Gastrocnemius medialis (tissue), 4 donors: ENCODE measurements at places on chromosomes 6 and 20.

DNA sequence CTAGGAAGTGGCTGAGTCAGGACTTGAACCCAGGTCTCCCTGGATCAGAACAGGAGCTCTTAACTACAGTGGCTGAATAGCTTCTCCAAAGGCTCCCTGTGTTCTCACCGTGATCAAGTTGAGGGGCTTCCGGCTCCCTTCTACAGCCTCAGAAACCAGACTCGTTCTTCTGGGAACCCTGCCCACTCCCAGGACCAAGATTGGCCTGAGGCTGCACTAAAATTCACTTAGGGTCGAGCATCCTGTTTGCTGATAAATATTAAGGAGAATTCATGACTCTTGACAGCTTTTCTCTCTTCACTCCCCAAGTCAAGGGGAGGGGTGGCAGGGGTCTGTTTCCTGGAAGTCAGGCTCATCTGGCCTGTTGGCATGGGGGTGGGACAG is 44.6 kb upstream of the TTPAL start:
- no peak for DNase-seq

- DNase-seq: no peak
Measured at GRCh38 chr6:11064836-11065235, 20.7 kb upstream of the ELOVL2 start.

DNA sequence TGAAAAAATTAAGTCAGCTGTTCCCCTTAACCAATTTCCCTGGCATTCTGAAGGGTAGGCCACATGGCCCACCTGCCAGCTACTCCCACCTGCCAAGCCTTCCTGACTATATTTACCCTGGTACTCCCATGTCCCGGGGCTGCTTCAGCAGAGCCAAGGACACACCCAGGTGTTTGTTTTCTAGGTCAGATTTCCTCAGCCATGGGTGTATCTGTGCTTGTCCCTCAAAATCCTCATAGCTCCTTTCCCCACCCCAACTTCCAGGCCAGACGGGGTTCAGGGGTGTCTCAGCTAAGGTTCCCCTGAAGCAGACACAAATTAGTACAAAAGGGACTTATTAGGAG is 139.4 kb upstream of the CDYL start:
- peak; percentile 48 for DNase-seq

GRCh38 chr20:57326667-57327455 is 2.7 kb upstream of the SPO11 start:
- no peak for DNase-seq

- DNase-seq: no peak
Measured at GRCh38 chr6:27251112-27251605, 3.7 kb downstream of the PRSS16 start.

DNA sequence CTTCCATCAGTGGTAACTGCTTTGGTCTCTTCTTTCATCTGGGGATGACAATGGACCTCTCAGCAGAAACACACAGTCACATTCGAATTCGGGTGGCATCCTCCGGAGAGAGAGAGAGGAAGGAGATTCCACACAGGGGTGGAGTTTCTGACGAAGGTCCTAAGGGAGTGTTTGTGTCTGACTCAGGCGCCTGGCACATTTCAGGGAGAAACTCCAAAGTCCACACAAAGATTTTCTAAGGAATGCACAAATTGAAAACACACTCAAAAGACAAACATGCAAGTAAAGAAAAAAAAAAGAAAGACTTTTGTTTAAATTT is 6.1 kb downstream of the EDN1 start:
- no peak for DNase-seq

GRCh38 chr6:90484903-90485302 is 102.0 kb downstream of the MAP3K7 start:
- DNase-seq: no peak

GRCh38 chr6:72817208-72817607 is 195.3 kb downstream of the KCNQ5 start:
- no peak for DNase-seq

DNA sequence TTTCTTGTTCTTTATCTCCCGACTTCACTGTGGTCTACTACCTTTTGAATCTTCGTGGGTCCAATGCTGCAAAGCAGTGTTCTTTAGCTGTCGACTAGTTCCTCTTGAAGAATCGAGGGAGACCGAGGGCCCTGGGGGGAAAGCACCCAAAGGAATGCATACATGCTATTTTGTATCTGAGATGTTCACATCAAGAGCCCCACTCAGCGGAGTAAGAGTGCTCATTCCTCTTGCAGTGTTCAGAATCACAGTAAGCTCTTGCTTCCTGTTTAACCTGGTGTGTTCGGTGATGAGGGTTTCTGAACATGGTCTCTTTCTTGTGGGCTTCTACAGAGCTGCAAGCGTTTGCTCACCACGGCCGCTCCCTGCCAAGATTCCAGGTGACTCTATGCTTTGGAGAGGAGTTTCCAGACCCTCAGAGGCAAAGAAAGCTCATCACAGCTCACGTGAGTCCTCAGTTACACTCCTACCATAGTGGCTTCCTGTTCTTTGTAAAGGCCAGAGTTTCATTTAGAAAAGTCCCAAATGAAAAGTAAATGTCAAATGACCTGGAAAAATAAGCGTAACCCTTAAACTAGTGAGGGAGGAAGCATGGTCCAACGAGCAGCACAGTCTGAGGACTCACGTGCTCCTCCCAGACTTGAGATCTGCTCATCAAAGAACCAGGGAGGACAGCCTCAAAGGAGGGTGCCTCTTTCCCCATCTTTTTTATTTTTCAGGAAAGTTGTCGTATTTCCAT is 13.3 kb downstream of the IRF4 start:
- no peak for DNase-seq

DNA sequence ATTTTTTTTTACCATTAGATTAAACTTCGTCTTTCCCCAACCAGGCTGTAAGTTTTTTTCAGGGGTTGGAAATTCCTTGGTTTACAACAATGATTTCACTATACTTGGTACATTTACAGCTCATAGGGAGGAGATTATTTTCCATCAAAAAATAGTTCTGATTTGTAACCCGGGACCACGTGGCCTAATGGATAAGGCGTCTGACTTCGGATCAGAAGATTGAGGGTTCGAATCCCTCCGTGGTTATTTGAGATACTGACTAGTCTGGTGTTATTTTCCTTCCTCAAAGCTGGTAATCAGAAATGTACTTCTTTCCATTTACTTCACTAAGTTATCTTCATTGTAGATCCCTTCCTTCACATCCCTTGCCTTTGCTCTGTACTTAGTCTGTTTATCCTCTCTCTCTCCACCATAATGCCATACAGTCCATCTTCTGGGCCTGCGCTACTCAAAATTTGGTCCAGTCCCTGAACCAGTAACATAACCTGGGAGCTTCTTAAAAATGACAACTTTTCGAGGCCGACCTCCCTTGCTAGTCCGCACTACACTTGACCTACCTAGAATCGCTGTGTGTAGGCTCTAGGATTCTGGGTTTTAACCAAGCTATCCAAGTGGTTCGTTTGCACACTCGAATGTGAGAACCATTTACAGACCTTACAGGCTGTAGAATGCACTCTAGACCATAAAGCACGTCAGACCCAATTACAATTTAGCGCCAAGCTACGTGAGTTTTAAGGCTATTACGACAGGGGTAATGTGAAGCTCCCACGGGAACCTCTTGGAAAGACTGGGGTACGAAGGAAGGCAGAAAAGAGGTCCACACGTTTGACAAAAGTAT is 42.1 kb upstream of the BTN3A2 start:
- no peak for DNase-seq

- peak; percentile 84 for DNase-seq
Measured at GRCh38 chr20:41005361-41005729, 23.3 kb upstream of the TOP1 start.

- no peak for DNase-seq
Measured at GRCh38 chr20:63958964-63959698, 2.9 kb upstream of the UCKL1 start.

GRCh38 chr6:115909923-115910546 is 150.7 kb downstream of the FRK start:
- DNase-seq: no peak

DNA sequence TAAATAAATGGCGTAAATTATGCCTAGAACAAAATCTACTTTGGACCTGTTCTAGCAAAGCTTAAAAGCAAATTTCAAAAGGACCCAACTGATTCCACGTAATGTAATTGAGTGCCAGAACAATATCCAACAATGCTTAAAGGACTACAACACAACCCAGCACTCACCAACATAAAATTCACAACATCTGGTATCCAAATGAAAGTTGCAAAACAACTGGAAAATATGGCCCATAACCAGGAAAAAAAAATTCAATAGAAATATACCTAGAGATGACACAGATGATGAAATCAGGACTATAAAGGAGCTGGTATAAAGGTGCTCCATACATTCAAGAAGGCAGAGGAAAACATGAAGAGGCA is 14.1 kb downstream of the TUBB2B start:
- DNase-seq: no peak

- no peak for DNase-seq
Measured at GRCh38 chr6:133854041-133854363, 34.9 kb upstream of the TCF21 start.

- no peak for DNase-seq
Measured at GRCh38 chr20:64003960-64004725, 23.2 kb downstream of the PRPF6 start.

DNA sequence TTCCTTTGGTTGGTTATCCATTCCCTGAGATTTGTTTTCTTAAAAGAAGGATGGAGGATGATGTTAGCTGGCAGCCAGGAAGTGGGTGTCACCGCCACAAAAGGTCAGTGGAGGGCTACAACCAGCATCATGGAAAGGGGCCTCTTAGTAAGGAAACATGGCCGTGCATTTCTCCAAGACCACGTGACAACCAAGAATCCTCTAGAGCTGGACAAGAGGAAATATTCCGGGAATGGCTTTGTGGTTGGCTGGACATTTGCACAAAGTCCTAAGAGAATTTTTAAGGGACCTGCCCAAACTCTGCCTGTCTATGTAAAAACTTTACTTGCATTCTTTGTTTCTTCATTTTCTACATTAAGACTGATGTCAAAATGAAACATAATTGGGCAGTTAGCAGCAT is 399.9 kb upstream of the MARCKS start:
- DNase-seq: no peak

DNA sequence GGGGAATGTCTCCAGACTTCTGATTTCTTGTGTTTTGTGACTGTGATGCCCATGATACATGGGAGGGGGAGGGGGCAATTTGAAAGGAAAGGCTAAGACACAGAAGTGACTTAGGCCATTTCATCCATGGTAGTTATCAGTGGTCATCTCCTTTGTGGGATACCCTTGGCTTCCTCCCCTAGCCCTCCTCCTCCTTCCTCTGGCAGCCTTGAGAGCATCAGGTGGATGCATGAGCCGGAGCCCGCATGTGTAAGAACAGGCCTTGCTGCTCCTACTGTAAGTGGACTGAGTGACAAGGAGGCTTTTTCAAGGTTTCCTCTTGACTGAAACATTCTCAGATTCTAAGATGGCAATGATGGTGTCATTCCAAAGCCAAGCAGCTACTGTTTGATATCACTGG is 874 bp downstream of the CD83 start:
- no peak for DNase-seq

DNA sequence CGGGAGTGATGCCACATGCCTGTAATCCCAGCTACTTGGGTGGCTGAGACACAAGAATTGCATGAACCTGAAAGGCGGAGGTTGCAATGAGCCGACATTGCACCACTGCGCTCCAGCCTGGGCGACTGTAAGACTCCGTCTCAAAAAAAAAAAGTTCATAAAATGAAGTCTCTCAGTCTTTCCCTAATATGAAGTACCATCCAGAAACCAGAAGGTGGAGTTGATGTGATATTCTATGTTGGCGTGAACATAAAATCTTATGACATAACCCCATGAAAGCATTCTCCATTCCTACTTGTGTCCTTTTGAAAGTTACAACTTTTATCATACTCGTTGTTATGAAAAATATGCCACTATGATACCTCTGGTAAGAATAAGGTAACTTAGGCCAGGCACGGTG is 5.7 kb downstream of the SOD2 start:
- DNase-seq: no peak

DNA sequence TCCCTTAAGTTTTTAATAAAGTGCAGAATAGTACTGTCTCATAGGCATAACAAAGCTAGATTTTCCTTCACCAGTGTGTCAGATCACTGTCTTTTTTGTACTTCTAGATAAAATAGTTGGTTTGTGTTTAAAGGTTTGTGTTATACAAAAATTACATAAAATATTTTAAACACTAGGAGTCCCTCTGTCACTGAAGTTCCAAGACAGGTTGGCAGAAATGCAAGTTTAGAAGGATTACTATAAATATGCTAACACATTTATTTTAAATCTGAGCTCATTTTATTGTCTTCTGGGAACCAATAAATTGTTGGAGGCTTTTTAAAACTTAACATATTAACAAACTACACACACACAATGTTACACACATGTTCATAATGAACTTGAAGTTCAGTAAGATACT is 30.8 kb upstream of the RUNX2 start:
- DNase-seq: no peak

DNA sequence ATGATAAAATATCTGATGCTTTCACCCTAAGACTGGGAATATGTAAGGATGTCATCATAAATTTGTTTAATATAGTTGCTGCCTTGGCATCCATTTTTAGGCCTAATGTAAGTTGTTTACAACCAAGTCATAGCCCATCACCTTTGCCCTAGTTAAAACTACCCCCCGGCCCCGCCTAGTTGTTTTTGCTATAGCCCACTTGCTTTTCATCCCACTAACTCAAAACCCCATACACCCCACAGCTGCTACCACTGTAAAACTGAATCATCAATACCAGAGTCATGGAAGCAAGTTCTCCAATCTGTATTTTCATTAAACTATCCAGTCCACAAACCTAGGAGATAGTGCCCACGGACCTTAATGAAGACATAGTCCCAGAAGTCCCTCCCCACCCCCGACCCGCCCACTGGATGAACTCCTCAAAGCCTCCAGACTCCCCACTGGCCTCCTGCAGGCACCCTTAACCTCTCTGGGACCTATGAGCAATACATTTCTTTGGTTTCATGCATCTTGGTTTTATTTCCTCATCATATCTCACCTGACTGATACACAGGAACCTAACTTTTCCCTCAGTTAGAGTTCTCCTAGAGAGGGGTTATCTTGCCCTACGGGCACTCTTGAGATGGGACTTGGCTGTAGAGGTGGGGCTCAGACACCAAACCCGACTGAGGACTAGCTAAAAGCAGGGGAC is 12.5 kb upstream of the ZDHHC14 start:
- DNase-seq: no peak

GRCh38 chr20:57433657-57434389 is 42.6 kb downstream of the RBM38 start:
- DNase-seq: peak; percentile 47

DNA sequence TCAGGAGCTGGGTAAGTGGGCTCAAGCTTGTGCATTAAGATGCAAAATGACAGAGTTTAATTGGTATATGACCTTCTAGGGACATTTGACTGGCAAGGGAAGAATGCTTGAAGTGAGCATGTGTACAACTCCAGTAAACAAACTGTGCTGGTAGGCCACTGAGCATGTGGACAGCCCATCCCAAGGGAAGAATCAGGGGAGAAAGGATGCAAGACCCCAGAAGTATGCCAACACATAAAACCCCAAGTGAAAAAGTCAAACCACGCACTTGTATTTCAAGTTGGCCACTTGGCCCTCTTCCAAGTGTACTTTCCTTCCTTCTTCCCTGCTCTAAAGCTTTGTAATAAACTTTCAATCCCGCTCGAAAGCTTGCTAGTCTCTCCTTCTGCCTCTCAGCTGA is 10.4 kb upstream of the THBD start:
- DNase-seq: no peak

- DNase-seq: no peak
Measured at GRCh38 chr20:39691151-39691862, 729.2 kb downstream of the DHX35 start.

GRCh38 chr20:58719258-58719657 is 26.7 kb downstream of the NPEPL1 start:
- DNase-seq: no peak

GRCh38 chr6:47376930-47377329 is 67.2 kb upstream of the TNFRSF21 start:
- no peak for DNase-seq

- DNase-seq: no peak
Measured at GRCh38 chr6:142459271-142459670, 157.5 kb downstream of the ADGRG6 start.
